ENCODE measurements at places on chromosomes 5 and 9.

GRCh38 chr9:132087438-132088030 is 7.9 kb upstream of the MED27 start:
- no peak for DNase-seq

- DNase-seq, result no peak
Measured at GRCh38 chr9:8234316-8234715, 434.7 kb upstream of the DMAC1 start.

DNA sequence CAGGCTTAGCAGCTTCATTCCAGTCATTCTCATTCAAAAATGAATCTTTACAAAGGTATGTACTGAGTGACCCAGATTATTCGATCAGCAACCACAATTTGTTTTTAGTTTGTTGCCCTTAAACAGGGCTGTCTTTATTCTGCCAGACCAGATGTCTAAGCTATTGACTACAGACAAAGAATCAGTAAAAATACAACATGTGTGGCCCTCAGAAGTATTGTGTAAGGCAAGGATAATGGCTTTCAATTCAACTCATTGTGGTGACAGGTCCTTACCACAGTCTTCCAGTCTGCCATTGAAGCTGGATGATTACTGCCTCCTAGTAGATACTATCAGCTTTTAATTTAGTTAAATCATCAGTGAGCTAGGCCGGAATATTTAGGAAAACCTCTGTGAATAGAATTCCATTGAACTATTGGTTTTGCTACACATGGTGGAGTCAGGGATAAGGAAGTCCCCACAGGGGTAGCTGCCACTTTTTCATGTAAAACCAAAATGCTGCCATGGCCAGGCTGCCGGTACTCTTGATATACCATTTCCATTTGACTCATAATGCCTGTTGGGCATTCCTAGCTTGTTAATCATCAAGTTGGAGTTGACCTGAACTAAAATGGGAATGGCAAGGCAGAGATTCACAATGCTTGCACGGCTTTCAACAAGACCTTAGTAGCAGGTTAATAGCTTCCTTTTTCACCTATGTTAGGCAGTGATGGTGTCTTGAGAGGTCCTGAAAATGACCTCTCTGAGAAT is 175.6 kb downstream of the MEF2C start:
- no peak for DNase-seq

- DNase-seq, result no peak
Measured at GRCh38 chr5:75286211-75286773, 49.6 kb upstream of the ANKRD31 start.

DNA sequence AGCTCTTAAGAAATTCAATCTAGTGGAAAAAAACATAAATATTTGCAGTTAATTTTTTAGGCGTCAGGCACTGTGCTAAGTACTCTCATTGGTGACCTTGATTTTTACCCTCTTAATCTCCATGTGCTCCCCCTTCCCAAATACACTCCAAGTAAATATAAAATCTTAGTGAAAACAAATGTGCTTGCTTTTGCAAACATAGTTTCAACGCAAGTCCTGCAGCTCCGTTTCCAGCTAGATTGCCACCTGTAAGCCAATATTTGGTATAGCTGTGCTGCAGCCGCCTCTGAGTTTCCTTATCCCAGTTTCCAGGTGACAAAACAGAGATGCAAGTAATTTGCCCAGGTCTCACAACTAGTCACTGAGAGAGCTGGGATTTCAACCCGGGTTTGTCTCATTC is 1.9 kb upstream of the MTMR12 start:
- no peak for DNase-seq

All from SIG-M5 (cell line).